Stimulated activated CD4-positive, alpha-beta T cell treated with anti-CD3 and anti-CD28 coated beads, Interleukin-15, amount 100 ng/mL, for 24 hours (primary cell): ENCODE measurements at places on chromosomes 3 and 15.

- no peak for DNase-seq
These were observed 29.9 kb upstream of the LDHAL6B start for GRCh38 chr15:59176653-59177316.

DNA sequence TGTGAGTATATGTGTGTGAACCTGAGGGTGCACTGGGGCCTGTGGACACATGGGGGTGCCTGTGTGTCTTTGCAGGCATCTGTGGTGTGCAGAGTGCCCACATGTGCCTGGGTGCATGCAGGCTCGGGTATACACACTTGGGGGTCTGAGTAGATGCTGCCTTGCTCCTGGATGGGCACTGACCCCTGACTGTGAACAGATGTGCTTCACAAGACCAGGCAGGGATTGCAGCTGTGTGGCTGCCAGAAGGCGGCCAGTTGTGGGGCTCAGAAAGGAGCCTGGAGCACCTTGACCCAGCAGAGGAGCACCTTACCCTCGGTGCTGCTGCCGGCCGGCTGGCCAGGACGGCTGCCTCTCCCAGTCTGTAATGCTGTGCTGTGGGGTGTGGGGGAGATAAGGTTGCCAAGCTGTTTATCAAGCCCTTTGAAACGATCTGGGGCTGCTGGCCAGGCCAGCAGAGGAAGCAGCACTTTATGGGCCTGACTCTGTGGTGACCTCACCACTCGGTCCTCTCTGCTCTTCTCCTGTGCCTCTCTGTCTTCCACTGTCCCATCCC, 55.5 kb upstream of the MRPS22 start:
- DNase-seq = no peak

- no peak for DNase-seq
These were observed 48.2 kb upstream of the FMN1 start for GRCh38 chr15:33242669-33243191.

DNA sequence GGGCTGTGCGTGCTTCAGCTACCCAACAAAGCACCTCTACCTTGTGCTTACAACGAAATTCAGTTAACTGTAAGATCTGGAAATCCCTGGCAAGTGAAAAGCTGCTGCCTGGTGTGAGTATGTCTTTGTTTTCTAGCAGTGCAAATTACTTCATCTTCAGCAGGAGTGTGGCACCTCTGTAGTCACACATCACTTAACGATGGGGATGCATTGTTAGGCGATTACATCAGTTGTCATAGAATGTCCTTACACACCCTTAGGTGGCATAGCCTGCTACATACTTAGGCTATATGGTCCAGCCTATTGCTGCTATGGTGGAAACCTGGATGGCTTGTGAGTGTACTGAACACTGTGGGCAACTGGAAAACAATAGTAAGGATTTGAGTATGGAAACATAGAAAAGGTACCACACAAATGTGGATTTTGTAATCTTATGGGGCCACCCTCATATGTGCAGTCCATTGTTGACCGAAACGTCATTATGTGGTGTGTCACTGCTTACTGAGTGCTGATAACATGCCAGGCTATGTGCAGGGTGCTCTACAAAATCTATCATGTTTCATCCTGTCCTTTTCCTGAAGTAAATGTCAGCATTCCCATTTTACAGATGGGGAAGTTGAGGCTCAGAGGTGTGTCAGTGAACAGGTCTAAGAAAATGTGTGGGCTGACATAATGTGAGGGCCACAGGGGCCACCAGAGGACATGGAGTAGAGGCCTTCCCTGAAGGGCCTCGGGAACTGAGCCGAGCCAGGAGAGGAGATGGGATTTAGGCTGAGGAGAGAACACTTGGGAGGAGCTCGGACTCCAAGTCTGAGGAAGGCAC, 173.5 kb downstream of the VGLL4 start:
- DNase-seq = no peak

GRCh38 chr3:147385059-147386012, 21.0 kb downstream of the ZIC4 start:
- no peak for DNase-seq

- DNase-seq = no peak
These were observed 116.1 kb downstream of the PDE8A start for GRCh38 chr15:85097725-85098124.

GRCh38 chr3:124848300-124848699, 38.9 kb downstream of the ITGB5 start:
- no peak for DNase-seq

DNA sequence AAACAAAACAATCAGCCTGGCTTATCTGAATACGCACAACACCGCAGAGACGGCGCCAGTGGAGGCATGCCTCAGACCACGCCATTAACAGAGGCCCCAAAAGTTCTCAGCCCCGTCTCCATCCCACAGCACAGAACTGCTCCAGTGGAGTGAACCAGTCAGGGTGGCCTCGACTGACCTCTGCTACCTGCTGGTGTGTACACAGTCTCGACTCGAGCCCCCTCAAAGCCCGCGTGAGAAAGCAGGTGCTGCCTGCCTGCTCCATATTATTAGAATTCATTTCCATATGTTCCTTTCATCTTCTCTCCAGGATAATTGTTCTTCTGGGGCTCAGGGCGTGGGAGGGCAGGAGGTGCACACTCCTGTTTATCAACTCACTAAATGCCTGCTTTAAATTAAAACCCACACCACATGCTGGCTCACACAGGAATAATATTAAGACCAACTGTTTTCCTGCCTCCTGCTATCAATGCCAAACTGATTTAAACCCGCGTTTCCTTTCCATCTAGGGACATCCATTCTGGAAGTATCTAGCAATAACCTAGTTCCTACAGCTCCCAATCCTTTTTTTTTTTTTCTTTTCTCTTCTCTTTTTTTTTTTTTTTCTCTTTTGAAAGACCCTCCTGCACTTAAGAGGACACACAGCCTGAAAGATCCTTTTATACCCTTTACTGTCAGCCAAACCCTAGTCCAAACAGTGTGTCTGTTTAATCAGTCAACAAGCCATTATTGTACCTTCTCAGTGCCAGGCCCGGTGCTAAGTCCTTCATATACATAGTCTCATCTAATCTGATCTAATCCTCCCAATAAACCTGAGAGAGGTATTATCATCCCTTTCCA, 101.2 kb downstream of the TLE3 start:
- DNase-seq = no peak

DNA sequence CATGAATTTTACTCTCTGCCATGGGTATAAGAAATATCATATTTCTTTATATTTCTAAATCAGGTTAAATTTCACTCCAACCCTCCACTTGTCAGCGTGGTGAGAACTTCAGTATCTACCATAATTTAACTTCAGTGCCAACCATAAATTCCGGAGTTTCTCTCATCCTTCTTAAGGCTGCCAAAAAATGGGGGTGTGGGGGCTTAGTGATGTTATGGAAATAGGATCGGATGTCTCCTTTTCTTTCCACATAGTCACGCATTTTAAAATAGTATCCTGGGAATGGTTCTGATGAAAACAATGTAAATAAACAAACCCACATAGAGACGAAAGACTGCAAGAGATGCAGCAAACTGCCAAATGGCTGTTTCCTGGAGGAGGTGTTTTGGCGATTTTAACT, 12.9 kb upstream of the FAM3D start:
- DNase-seq = no peak

DNA sequence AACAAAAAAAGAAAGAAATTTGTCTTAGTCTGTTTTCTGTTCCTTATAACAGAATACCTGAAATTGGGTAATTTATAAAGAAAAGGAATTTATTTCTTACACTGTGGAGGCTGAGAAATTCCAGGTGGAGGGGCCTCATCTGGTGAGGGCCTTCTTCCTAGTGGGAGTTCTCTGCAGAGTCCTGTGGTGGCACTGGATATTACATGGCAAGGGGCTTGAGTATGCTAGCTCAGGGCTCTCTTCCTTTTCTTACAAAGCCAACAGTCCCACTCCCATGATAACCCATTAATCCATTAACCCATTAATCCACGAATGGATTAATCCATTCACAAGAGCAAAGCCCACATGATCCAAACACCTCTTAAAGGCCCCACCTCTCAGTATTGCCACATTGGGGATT, 2.9 kb upstream of the SATB1 start:
- no peak for DNase-seq

GRCh38 chr3:114060906-114061655, 4.5 kb downstream of the QTRT2 start:
- no peak for DNase-seq

DNA sequence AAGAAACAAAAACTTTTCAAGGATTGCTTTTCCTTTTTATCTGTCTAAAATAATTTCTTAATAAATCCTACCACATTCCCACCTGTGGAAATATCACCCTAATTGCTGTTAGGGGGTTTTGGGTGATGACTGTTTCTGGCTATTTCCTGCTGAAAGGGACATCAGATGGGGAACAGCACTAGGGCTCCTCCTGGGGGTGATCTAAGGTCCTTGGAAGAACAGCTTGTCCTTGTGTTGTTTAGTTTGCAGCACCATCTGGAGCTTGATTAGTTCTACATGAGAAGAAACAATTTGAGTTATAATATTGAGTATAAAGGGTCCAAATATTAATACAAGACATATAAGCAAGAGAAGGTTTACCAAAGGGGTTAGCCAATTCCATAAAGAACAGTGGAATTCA, 18.7 kb downstream of the OR5H15 start:
- DNase-seq = no peak

DNA sequence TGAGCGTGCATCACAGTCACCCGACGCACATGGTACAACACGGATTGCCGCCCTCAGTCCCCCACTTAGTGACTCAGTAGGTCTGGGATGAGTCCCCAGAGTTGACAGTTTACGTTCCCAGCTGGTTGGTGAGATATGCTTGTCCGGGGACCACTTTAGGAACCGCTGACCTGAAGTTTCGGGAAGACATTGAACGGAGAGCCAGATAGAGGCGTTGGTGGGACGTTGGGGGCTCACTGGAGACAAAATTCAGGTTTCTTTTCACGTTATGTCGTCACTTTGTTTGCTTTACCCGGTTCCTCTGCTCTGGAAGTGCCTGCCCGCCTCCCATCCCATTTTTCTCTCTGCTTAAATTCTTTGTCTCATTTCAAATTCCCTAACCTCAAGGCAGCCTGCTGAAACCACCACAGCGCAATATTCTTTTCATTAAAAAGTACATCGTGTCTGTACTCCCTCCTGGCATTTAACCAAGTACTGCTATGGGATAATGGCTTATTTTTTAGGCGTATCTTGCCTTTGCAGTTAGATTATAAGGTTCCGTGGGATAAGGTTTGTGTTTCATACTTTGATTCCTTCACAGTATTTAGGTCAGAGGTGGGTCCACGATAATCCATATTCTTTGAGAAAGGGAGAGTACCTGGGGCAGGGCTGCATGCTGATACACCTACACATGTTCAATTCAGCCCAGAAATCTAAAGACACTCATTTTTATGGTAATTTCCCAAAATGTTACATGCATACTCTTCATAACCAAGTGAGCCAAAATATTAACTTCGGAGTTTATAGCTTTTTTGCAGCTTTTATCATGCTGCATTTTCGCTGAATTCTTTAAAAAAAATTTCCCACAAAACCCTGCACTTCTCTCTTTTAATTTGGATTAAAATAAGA, 921 bp downstream of the LMLN start:
- DNase-seq = peak; percentile 68

DNA sequence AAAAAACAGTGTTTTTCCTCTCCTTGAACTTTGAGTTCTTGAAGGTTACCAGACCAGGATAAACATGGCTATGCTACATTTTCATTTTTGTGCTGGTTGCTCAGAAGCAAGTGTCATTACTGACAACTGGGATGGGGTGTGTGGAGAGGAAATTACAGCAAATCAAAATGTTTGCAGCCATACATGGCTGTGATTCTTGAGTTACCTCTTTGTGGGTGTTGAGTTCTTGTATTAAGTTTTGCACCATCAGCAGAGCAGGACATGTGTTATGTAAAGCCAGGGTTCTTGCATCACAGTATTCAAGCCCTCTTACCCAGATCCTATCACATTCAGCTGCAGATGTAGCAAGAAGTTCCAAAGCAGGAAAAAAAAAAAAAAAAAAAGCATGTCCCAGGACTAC, 53.9 kb upstream of the ATOSA start:
- no peak for DNase-seq

DNA sequence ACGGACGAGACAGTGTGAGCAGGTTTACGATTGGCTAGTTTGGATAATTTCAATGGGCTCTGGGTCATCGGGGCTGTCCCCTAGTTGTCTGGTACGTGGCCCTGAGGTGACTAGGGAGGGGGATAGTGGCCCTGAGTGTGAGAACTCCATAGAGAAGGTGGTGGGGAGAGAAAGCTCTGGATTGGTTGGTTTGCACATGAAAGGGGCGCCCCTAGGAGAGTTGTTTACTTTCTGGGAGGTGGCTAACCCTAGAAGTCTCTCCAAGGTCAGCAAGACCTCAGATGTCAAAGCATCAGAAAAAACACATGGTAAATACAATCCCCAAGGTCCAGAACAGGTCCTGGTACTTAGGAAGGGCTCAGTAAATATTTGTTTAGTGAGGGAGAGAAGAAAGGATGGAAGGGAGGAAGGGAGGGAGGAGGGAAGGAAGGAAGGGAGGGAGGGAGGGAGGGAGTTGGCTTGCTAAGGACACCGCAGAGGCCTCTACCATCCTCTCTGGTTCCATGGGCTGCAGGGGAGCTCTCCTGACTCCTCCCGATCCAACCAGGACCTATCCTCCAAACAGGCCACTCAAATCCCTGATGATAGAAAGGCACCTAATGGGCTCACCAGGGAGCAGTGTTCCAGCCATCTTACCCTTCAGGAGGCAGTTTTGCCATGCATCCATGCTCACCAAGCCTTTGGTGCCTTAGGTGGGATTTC, 3.0 kb upstream of the TRH start:
- DNase-seq = no peak

- no peak for DNase-seq
These were observed 77.8 kb downstream of the WWTR1 start for GRCh38 chr3:149579838-149580542.

- DNase-seq = no peak
These were observed 4.3 kb downstream of the MAPK6 start for GRCh38 chr15:52023169-52023922.

DNA sequence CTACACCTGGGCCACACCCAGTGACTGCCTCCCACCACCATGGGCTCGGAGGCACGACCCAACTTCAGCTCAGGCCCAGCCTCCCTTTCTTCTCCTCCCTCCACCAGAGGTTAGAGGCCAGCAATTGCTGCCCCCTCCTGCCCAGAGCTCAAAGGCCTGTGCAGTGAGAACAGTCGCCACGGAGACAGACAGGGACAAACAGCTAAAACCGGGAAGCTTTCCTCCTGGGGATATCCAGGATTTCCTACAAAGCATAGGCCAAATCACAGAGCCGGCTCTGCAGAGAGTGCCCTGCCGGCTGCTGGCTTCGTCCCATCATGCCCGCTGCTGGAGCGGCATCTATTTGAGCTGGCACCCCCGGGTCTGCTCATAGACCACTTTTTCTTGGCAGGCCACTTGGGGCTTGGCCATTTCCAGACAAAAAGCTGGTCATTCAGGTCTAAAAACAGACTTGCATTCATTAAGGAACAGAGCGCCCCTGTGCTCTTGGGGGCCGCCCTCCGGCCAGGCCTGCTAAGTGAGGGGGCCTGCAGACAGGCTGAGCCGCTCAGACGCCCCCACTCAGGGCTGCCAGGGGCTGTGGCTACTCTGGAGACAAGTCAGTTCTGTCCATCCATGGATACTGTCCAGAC, 17.5 kb downstream of the GRAMD2A start:
- no peak for DNase-seq

GRCh38 chr3:8652324-8652987, 7.9 kb upstream of the SSUH2 start:
- DNase-seq = no peak
